ENCODE measurements at places on chromosomes 6 and 20.

GRCh38 chr6:37971266-37971665 is 151.7 kb downstream of the ZFAND3 start:
- no peak for DNase-seq

GRCh38 chr6:57298741-57299140 is 18.7 kb upstream of the PRIM2 start:
- DNase-seq, result no peak

DNA sequence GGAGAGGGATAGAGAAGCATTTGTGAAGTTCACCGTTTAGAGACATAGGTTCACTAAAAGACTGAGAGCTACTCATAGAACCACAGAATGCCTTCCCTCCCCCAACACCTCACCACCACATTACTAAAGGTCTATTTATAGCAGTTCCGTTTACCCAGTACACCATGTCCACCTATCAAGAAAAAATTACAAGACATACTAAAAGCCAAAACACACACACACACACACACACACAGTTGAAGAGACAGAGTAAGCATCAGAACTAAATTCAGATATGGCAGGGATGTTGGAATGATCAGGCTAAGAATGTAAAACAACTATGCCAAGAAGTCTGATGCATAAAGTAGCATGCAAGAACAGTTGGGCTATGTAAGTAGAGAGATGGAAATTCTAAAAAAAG is 52.3 kb downstream of the SLC22A3 start:
- DNase-seq, result no peak

DNA sequence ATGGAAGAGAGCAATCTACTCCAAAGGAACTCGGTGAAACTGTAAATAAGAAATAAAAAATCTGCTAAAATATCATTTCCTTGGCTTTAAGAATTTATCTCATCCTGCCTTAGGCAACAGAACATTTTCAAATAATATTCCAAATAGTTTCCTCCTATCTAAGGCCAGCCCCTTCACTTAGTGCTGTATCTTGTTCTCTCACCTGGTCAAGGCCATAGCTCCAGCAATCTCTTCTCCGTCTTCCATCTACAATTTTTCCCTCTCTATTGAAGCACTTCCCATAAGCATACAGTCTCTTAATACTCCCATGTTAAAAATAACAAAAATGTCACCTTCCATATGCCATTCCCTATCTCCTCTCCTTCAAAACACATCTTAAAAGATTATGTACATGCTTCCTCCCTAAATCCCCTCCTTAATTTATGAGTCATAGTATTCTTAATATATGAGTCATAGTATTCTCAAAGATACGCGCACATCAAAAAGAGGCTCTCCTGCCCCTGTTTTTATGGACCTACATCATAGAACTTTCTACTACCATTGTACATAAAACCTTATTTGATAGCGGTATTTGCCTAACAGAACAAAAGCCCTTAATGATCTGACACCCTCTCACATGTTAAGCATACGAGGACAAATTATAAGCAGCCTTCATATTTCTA is 146.9 kb downstream of the PDE10A start:
- DNase-seq, result no peak

DNA sequence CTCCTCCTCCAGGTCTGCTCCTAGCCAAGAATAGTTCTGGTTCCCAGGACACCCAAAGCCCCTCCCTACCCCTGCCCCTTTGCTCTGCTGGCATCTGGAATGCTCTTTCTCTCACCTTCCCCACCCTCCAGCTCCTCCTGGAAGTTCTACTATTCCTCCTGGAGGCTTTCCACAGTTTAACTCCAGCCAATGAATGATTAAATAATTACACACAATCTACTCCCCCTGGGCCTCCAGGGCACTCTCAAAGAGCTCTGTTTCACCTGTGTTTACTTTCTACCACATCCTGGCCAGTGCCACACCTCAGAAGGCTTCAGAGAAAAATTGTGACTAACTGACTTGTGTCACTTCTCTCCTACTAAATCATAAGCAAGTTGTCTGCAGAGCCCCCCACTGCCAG is 36.2 kb downstream of the GCM1 start:
- no peak for DNase-seq

- no peak for DNase-seq
Observed at GRCh38 chr6:56505512-56506260, 137.0 kb downstream of the DST start.

All from tibial nerve (tissue), 4 donors.